ENCODE measurements at places on chromosomes 5 and 9.
A peak's percentile ranks its signal among the peaks of the same experiment; 100 is the strongest.

- no peak for DNase-seq
Measured at GRCh38 chr5:34751807-34752736, 86.9 kb upstream of the TTC23L start.

- DNase-seq = no peak
Measured at GRCh38 chr5:169721771-169722170, 84.7 kb downstream of the DOCK2 start.

DNA sequence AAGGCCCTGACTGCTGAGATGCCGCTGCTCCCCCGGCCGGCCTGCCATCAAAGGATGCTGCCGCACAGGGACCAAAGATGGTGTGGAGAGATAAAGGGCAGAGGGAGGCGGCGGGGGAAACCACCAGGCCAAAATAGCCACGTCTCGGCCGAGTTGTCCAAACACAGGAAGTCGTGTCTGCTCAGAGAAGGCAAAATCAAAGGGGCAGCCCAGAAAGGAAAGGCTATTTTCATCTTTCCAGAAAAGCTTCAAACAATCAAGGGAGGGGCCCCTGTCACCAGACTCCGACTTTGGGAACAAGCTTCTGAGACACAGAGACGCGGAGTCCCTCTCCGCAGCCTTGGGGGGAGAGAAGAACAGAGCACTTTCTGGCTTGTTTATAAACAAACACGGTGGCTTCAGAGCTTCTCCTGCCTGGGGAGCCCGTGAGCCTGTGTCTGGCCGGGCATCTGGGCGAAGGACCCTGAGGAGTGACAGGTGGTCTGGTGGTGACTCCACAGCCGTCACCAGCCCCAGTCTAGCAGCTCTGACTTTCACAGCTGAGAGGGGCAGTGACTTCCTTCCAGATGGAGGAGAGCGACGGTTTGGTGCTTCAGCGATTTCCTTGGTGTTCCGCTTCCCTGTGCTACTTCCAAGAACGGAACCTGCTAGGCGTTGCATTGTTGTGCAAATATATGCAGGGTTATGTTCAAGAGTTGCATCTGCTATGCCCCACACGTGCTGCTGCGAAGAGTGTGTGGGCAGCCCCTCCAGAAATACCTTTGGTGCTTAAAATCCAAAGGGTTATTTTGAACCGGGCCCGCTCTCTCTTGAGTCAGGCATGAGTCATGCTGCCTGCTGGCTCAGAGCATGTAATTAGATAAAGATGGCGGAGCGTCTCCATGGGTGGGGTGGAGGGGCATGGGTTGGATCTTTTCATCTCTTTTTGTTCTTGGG lies 24.0 kb downstream of the ADAMTSL2 start:
- DNase-seq = peak; percentile 23

GRCh38 chr5:57181154-57181553 lies 7.3 kb downstream of the GPBP1 start:
- no peak for DNase-seq

DNA sequence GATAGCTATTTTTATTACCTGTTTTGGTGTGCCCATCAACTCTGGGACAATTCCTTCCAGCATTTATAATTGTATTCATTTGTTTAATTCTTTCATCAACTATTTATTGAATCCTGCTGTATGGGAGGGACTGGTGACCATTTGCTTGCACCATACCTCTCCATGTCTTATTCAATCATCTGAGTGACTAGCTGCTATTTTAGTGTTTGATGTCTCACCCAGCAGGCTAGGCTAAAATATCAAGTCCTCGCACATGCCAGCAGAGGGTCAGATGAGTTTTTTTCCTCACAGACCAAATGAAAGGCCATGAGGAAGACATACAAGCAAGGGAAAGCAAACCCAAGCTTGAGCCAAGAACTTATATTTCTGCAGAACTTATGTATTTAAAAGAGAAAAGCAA lies 63.9 kb downstream of the CETN3 start:
- no peak for DNase-seq

GRCh38 chr5:31185951-31186350 lies 7.5 kb upstream of the CDH6 start:
- DNase-seq = no peak

DNA sequence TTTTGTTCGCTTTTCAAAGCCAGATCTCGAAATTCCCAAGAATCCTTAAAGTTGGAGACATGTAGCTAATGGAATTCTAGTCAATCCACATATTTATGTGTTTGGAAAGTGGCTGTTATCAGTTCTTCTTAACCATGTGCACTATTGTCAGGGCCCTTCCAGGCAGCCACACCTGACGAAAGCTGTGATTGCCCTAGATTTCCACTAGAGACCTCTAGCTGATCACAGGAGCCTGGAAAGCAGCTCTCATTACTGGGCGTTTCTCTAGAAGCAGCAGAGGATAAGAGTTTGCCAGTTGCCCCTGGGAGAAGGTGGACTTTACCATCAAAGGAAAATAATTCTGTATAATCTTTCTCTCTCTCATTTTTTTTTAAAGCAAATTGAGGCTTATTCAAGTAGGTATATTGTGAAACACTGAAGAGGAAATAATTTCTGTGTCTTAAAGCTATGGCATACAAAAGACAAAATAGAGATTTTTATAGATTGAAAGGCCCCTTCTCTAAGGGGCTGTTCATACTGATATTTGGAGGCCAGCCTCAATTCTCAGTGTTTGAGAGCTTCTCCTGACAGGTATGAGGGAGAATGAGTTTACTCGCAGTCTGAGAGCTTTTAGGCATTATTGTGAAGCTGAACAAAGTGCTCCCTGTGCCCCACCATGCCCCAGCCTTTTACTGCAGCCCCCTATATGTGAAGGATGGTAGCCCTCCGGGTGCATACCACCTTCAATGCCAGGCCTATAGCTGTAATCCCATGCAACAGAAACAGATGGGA lies 405.4 kb upstream of the ACTBL2 start:
- DNase-seq = no peak

DNA sequence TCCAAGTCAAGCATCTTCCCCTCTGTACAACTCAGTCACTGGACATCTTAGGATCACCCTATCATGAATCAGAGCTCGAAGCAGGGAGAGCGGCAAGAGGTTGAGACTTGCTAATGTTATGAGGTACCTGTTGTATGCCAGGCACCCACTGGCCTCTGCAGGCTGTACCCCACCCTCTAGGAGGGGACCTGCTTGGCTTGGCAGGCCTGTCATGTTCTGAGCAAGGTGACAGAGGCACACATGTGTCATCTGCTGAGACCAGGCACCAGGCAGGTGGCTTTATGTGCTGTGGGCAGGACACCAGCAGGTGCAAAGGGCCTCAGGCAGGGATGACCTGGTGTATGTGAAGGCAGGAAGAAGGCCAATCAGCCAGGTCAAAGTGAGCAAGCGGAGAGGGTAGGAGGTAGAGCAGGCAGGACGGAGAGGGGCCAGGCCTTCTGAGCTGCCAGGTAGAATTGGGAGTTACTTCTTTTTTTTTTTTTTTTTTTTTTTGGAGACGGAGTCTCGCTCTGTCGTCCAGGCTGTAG lies 60.3 kb upstream of the RPL26L1 start:
- no peak for DNase-seq

GRCh38 chr9:68711281-68711680 lies 6.2 kb downstream of the PIP5K1B start:
- no peak for DNase-seq

DNA sequence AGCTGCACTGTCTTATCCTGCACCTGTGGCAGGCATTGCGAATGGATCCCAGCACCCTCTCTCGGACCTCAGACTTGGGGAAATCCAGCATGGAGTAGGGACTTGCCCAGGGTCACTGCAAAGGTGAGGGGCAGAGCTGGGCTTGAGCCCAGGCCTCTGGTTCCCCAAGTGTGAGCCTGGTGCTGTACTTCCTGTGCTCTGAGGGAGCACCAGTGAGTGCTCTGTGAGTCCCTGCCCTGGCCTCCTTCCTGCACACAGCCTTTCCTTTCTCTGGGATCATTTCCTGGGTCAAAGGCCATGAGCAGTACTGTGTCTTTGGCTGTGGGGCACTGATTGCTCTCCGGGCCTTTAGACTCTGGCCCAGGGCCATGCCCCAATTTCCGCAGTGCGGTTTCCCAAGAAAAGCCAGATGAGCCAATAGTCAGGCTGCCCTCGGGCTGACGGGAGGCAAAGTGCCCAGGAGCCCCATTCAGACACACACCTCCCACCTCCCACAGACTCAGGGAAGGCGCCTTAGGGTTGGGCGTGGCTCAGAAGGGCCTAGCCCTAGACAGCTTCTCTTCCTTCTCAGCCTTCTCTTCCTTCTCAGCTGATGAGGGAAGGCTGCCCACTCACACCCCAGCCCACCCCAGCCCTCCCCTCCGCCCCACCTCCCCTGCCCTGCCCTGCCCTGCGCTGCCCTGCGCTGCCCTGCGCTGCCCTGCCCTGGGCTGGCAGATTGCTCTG lies 23.3 kb upstream of the TRIM14 start:
- DNase-seq = no peak

GRCh38 chr9:68551191-68551590 lies 10.5 kb upstream of the TMEM252 start:
- DNase-seq = no peak

- no peak for DNase-seq
Measured at GRCh38 chr9:97759581-97760288, 62.6 kb upstream of the XPA start.

DNA sequence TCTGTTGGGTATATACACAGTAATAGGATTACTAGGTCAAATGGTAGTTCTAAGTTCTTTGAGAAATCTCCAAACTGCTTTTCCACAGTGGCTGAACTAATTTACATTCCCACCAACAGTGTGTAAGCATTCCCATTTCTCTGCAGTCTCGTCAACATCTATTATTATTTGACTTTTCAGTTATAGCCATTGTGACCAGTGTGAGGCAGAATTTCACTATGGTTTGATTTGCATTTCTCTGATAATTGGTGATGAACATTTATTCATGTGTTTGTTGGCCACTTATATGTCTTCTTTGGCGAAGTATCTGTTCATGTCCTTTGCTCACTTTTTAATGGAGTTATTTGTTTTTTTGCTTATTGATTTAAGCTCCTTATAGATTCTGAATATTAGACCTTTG lies 596.2 kb upstream of the DAB2 start:
- DNase-seq = no peak

DNA sequence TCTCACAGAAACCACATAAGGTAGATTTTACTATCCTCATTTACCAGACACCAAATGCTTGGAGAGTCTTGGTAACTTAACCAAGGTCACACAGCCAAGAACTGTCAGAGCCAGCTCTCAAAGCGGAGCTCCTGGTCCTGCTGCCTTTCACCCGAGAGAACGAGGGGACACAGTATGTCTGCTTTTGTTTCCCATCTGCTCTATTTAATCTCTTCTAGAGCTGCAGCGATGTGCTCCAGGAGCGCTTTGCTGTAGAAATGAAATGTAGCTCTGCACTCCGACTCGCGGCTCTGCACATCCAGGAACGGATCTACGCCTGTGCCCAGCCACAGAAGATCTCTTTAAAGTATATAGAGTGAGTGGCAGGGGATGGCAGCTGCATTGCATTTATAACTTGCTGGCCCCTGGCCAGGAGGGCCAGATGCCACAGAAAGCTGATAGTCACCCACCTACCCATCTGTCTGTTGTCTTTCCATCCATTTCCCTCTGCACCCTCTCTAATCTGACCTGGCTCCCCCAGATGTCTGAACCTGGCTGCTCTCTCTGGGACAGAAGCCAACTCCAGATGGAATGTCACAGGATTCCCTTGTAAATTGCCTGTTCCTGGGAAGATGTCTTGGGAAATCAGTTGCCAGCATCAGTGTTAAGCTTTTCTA lies 21.4 kb upstream of the TRMT10B start:
- DNase-seq = no peak

GRCh38 chr5:169354263-169354662 lies 53.3 kb upstream of the SLIT3 start:
- DNase-seq = no peak

GRCh38 chr5:91361790-91362189 lies 21.3 kb downstream of the ARRDC3 start:
- DNase-seq = no peak

GRCh38 chr9:91421128-91421765 lies 2.4 kb downstream of the NFIL3 start:
- no peak for DNase-seq

- no peak for DNase-seq
Measured at GRCh38 chr5:103894882-103895281, 332.3 kb upstream of the NUDT12 start.

DNA sequence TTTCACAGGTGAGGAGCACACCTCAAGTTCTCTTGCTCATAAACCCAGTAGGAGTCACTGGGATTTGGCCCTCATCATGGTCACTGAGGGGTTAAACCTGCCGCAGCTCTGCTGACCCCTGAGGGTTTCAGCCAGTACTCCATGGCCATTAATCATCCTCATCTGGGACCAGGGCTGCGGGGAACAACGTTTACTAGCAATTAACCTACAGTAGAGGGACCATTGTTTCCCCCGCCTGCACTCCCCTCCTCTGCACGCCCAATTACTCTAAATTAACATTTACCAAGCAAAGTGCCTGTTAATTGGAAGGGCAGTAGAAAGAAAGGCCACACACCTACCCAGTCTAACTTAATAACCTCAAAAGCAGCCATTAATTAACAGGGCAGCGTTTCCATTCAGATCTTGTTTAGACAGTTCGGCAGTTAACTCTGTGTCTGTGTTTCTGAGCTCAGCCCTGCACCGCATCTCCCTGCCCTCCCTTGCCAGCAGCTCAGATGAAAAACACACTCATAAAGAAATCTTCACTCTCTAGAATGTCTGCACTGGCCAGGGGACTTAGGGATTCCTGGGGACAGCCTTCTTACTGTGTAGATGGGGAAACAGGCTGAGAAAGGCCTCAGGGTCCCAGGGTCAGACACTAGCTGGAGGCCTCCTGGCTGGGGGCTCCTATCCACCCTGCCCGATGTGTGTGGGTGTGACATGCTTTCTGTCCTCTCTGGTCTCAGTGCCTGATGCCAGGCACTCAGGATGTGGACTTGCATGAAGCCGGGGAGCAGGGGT lies 51.6 kb downstream of the ALG2 start:
- no peak for DNase-seq

DNA sequence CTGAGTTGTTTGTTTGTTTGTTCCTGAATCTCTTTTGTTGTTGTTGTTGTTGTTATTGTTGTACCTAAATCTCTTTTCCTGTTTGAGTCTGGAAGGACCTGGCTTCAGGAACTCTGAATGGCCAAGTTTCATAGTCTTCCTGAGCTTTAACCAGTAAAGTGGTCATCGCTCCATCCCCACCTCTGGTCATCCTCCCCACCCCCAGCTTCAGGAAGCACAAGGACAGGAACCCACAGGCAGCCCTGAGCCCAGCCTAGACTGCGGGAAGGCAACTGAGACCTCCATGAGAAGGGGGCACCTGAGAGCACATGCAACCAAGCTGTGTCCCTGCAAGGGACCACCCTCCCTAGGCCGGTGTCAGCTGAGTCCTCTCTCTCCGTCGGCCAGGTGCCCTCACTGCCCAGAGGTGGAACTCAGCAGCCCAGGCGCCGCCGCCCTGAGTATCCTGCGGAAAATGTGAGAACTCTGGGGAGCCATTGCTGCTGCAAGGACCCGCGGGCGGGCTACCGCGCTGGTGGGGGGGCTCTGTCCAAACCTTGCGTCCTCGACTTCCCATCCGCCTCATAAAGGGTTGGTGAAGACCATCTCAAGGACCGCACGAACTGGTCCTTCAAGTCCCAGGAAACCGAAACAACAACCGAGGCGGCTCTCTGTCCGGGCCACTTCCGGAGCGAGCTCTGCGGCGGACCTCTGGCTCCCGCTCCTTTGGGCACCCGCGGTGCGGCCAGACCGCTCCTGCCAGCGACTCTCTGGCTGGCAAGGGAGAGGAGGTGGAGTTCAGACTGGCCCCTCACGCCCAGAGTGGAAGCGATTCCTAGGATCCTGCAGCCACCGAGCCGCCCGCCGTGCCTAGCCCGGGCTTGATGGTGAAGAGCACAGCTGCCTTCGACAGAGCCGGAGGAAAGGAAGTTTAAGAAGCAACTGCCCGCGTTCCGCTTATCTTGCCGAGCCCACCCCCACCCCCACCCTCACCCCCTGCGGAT lies 4.2 kb downstream of the BARX1 start:
- DNase-seq = no peak
